ENCODE measurements at places on chromosomes 11 and 22.

DNA sequence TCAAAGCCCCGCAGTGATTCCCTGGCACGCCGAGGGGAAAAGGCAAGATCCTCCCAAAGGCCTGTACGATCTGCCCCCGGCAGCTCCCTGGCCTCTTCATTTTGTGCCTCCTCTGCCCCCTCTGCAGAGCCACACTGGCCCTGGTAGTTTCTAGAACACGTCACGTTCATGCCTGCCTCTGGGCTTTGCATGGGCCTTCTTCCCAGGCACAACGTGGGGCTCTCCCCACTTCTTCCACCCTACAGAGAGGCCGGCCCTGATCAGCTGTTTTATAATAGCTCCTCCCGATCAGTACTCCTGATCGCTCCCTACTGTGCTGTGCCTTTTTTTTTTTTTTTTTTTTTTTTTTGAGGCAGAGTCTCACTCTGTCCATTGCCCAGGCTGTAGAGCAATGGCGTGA, 78.4 kb downstream of the PTPRJ start:
- no peak for DNase-seq

DNA sequence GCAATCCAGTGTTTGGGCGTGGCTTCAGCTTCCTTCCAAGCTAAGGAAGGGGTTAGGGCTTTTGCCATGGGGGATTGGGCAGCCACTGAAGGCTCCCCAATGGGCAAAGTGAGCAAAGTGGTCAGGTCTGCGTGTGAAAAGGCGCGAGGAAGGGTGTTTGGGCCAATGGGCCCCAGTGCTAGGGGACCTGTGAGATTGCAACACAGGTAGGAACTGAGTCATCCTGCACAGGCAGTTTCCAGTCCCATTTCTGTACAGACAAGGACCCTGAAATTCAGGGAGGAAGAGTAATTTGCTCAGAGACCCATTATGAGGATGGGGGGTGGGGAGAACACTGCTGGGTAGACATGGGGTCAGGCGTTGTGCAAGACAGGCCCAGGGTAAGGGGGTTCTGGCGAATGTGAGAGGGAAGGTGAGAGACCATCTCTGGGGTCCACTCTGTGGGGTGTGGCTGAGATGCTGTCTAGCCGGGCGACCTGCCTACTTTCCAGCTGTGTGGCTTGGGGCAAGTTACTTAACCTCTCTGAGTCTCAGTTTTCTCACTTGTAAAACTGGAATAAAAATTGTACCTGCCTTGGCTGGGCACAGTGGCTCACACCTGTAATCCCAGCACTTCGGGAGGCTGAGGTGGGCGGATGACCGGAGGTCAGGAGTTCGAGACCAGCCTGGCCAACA, 7.3 kb downstream of the CCDC88B start:
- DNase-seq = no peak

- no peak for DNase-seq
Observed at GRCh38 chr11:3018596-3018995, 26.5 kb upstream of the NAP1L4 start.

GRCh38 chr11:116701876-116702275, 70.9 kb downstream of the BUD13 start:
- no peak for DNase-seq

DNA sequence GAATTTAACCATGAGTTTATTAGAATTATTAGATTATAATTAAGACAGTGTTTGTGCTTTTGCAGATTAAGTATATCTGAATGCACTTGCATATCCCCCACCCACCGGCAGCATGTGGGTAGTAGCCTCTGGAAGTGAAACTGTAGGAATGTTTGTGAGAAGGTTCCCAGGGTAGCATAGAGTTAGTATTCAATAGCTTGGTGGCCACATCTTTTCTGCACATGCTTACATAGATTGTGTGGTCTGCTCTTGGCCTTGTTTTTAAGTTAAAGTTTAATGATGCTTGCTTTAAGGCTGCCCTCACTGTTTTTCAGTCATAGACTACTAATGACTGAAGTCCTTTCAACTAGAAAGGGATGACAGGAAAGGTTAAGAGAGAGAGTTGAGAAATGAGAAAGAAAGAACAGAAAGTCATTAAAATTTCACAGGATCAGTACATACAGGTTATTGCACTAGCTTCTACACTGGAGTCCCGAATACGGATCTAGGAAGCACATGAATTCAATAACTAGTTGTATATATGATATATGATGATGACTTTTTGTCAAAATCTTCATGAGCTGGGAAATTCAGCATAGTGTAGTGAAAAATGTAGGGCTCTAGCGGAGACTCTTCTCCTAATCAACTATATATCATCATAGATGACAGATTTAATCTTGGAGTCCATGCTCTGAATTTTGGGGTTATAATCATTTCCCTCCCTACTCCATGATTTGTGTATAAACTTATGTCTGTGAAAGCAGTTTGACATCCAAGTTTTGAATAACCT, 137.1 kb downstream of the ARHGAP42 start:
- no peak for DNase-seq

DNA sequence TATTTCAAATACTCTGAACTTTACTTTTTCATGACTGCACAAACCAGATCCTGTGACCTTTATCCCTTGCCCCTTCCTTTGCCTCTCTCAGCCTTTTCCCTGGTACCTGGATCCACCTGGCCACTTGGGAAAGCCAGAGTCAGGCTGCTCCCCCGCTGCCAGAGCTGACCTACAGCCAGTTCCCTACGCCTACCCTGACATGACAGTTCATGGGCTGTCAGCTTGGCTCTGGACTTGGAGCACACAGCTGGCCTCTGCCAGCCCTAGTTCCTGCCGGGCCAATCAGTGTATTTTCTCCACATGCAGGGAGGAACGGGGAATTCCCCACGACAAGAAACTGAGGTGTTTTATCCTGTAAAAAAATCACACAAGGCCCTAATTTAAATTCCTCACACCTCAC, 382.6 kb downstream of the INSC start:
- no peak for DNase-seq

GRCh38 chr22:48093981-48094380, 1331.5 kb downstream of the TBC1D22A start:
- DNase-seq = no peak

DNA sequence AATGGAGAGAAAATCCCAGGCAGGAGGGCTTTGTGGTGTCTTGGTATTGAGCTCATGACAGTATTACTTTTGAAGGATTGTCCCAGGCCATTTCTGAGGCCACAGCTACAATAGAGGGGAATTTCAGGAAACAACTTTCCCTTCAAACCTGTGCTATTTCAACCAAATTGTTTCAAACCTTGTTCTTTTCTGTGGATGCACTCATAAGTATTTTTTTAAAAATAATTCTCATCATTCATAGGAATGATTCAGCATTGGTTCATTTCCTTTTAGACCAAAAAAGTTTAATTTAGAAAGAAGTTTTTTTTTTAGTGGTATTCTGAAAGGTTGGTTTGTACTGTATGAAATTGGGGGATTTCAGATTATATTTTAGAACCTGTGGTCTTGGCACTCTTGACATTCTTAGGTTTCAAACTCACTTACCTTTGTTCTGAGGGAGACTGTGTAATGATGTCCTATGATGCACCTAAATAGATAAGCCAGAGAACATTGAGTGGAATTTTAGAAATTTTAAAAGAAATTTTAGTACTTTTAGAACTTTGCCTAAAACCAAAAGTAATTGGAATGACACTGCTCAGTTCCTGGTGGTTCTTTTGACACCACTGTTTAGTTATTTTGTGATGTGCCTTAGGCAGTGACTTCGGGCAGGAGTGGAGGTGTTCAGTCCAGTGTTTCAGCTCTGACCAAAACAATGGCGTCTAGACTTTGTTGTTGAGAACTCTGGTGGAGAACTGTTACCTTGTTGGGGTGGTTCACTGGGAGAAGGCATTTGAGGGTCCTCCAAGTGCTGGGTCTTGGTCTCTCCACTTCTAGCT, 12.2 kb downstream of the TEAD1 start:
- no peak for DNase-seq

DNA sequence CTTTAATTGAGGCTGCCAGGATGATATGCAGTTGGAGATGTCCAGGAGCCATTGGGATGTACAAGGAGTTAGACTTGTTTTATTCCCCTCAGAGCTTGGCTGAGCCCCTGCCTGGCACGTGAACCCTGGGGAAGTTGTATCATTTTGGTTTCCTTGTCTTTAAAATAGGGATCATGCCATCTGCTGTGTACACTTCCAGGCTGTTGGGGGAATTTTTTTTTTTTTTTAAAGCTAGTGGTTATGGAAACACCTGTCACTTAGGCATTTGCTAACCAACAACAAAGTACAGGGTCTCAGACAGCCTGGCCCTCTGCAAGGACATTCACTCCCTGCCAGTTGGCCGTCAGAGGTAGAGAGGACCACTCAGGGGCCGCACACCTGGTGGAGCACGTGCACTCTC, 8.5 kb upstream of the RAB1B start:
- no peak for DNase-seq

GRCh38 chr11:74288161-74288560, 23.3 kb downstream of the P4HA3 start:
- DNase-seq = no peak

GRCh38 chr11:19777039-19777376, 64.4 kb downstream of the NAV2 start:
- no peak for DNase-seq

DNA sequence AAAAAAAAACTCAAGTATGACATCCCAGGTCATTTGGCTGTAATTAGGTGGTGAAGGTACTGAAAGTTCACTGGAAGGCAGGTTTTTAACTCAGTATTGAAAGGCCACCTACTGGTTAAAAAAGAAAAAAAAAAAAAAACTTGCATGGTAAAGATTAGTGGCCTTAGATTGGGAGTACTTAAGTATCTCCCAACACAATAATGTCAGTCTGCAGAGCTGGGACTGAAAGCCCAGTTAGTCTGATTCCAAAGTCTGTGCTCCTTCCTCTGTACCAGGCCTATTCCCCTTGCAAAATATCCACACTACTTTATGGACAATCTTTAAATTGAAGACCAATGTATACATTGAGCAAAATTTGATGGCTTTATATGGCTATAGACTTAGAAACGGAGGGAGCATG, 85.5 kb downstream of the NOX4 start:
- DNase-seq = no peak

- no peak for DNase-seq
Observed at GRCh38 chr22:45077286-45077685, 67.5 kb upstream of the PHF21B start.

DNA sequence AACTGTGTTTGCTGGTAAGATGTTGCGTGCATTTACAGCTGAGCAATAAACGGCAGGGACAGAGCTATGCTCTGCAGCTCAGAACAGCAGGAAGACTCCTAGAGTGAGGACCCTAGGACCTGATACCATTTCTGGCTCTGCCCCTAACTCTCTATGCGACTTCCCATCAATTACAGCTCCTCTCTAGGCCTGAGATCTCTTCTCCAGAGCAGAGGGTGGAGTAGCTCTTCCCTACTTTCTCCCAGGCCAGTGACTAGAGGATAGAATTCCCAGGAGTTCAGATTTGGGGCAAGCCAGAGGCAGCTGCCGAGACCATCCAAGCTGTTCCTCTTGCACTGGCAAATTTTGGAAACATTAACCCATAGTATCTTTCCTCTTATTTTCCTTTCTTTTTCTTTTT, 12.8 kb upstream of the SCGB1A1 start:
- no peak for DNase-seq

DNA sequence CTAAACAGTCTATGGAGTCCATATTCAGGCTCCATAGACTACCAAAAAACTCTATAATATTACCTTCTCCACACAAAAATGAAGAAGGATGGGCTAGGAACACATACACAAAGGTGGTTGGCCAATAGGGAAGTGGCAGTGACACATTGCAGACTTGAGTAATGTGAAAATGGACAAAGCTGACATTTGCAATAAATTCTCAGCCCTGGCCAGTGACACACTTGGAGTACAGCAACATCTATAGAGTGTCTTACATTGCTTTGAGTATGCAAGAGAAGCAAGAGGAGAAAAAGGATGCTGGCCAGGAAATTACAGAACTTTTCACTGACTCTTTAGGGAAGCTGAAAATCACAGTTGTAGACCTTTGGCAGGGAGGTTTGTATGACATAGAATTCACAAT, 7.3 kb upstream of the OR52W1 start:
- DNase-seq = no peak

- no peak for DNase-seq
Observed at GRCh38 chr11:13064593-13064992, 55.5 kb downstream of the RASSF10 start.

DNA sequence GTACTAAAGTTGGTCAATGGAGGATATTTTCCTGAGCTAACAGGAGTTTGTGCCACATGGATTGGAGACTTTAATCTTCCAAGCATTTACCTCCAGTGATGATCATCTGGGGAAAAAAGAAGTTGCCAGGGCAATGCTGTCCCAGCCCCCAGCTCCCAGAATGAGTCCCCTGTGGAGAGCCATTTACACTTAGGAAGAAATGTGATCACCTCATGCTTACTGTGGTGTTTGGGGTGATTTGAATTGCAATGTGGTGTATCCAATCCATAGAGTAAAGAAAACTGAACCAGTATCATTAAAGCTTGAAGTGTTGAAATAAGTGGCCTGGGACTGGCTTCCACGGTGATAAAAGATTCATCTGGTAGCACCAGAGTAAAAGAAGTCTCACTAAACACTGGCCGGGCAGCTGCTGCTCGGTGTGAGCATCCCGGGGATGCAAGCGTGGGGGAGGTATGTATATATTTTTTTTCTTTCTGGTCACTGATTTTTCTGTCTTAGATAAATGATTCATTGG, 117.2 kb upstream of the NTM start:
- DNase-seq = no peak

DNA sequence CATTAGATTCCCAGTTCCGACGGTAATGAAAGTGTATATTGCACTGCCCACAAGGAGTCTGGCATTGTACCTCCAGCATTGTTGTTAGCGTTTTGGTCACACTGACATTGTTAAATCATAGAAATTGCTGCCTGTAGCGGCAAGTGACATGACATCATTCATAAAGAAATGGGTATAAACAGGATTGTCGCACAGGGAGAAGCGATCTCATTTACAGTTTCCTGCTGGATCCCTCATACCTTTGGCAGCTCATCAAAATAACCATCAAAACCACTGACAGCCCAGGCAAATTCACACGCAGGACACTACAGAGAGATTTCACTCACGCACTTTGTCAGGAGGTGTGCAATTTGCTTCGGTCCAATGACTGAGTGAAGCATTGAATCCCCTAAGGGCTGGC, 3.5 kb downstream of the HTR3B start:
- DNase-seq = no peak

GRCh38 chr11:128947773-128948172, 5.1 kb upstream of the TP53AIP1 start:
- no peak for DNase-seq

- DNase-seq = no peak
Observed at GRCh38 chr11:75796091-75796435, 18.9 kb upstream of the UVRAG start.

DNA sequence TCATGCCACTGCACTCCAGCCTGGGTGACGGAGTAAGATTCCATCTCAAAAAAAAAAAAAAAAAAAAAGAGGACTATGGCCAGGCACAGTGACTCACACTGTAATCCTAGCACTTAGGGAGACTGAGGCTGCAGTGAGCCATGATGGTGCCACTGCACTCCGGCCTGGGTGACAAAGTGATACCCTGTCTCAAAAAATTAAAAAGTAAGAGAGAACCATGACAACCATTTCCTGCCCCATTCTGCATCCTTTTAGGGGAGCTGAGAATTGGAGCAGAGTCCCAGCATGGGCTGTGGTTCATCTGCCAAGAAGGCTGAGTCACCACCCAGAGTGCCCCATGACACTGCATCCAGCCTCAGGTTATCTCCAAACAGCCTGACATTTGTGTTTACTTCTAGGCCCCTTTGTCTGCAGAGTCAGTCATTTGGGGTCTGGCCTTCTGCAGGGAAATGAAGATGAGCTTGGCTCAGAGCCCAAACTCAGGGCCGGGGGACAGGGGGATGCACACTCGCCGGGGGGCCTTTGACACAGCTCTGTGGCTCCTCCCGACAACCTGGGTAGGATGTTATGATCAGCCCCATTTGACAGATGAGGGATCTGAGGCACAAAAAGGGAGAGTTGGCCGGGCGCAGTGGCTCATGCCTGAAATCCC, 4.7 kb downstream of the CSDC2 start:
- DNase-seq = no peak

Data from NCI-H1092 (cell line).